Epithelial cell of proximal tubule (primary cell): ENCODE measurements at places on chromosomes 12 and 14.

DNA sequence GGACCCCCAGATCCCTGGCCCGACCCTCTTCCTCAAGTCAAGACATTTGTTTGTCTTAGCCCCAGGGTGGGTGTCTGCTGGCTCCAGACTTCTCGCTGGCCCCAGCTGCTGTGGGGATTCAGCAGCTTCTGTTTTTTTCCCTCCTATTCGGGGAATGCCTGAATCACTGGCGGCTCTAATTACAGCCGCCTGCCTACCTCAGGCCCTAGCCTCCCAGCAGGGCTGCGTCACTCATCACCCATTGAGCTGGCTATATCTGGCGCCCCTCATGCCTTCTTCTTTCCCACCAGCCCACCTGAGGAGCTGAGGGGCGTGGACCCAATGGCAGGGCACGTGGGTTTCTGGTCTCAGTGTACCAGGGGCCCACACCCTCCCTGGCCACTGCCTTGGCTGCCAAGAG, 10.1 kb downstream of the KRT80 start:
- no peak for DNase-seq

- DNase-seq, result no peak
Measured at GRCh38 chr12:15495746-15496145, 173.4 kb downstream of the PTPRO start.

DNA sequence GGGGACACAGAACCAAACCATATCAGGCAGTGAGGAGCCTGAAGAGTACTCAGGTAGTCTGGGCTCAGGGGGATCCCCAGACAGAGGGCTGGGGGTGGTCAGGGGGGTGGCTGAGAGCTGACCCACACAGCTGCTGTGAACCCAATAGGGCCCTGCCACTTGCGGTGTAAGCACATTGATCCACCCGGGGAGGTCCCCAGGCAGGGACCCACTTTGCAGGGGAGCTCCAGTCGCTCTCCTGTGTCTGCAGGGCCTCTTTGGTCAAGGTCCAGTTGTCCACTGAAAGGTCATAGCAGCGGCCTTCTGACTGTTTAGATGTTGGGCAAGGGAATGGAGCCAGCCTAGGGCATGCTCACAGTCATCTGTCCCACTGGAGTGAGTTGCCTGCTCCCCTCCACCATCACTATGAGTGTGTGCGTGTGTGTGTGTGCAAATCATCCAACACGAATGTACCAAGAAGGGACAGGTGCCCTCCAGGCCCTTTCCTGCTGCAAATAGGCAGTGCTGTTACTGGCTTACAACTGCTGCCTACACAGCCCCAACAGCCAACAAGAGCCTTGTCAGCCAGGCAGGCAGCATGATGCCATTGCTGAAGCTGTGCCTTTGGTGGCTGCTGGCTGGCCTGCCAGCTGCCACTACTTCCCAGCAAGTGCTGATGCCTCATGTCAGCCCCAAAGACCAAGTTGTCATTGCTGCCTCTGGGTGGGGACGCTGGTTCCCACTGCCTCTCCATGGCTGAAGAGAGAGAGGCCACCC, 71.3 kb downstream of the TSPAN11 start:
- no peak for DNase-seq

DNA sequence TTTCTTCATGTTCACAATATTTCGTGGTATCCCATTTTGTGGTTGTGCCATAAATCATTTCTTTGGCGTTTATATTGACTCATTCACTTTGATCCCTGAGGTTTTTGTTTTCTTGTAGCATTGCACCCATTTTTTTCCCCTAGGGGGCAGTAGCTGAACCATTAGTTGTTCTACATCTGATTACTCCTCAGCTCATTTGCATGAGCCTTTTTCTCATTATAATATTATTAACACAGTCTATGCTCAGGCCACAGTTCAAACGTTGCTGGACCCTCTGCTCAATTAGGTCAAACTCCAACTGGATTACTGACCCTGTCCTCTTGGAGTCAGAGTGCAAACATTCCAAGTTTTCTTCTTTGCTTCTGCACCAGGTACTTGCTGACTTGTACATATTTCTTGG, 475.4 kb upstream of the SEL1L start:
- DNase-seq, result no peak

GRCh38 chr12:79199166-79199565, 334.6 kb downstream of the SYT1 start:
- no peak for DNase-seq

- DNase-seq, result no peak
Measured at GRCh38 chr14:96725232-96725631, 72.0 kb upstream of the VRK1 start.

- no peak for DNase-seq
Measured at GRCh38 chr14:40347675-40348074, 915.4 kb upstream of the FBXO33 start.

DNA sequence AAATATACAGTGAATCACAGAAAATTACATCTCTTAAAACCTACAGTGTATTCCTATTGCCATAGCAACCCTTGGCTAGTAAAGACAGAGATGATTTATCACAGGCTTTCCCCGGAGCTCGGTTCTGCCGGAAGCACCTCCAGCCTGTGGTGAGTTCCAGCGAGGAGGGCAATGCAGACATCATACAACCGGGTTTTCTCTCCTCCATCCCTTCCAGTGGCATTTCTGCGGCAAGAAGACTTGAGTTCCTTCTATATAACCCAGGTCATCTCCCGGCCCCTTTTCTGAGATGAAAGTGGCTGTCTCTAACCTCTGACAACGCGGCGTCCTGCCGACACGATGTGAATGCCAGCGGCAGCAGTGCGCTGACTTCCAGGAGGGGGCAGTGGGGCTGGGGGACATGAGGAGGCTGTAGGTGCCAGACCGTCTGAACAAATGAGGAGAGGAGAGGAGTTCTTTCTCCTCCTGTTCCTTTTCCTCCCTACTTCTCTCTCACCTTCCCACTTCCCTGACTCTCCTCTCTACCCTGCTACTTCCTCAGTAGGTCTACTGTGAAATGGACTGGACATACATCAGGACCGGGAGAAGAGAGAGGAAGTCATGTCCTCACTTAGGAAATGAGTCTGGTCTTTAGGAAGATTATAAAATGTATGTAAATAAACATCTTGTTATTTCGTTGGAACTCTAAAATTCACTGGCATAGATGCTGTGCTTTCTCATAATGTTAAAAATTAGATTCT, 68.6 kb upstream of the MAX start:
- no peak for DNase-seq

DNA sequence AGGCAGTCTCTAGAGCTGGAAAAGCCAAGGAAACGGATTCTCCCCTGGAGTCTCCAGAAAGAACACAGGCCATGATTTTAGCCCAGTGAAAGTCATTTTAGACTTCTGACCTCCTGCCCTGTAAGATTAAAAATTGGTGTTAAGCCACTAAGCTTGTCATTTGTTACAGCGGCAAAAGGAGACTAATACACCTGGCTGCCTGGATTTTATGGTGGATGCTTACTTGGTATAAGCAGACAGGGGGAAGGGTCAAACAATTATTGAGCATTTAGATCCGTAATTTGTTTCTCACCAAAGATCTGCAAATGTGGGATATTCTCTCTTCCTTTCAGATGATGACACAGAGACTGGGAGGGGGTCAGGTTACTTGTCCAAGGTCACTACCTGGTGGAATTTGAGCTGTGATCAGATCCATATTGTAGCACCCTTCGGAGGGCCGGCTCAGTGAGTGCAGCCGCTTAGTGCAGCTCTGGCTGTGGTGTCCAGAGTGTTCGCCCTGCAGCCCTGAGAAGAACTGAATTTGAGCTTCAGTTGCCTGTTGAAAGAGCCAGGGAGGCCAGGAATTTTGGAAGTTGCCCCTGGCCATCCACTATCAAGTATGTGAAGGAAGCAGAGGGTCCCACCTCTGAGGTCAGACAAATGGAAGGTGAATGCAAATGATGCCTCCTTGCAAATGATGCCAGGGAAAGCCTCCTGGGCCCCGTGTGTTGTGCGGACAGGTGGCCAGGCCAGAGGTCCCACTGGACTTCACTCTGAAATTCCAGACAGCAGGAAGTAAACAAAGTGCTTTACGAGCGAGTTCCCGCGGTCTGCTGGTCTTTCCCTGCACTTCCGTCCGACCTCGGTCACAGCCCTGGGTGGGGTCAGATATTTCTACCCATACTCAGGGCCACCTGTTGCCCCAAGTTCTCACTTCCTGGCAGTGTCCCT, 15.1 kb downstream of the GLRX5 start:
- no peak for DNase-seq

- DNase-seq, result no peak
Measured at GRCh38 chr12:100141998-100142850, 450 bp downstream of the BLTP3B start.

GRCh38 chr12:121009741-121010140, 6.5 kb downstream of the C12orf43 start:
- peak; percentile 20 for DNase-seq

DNA sequence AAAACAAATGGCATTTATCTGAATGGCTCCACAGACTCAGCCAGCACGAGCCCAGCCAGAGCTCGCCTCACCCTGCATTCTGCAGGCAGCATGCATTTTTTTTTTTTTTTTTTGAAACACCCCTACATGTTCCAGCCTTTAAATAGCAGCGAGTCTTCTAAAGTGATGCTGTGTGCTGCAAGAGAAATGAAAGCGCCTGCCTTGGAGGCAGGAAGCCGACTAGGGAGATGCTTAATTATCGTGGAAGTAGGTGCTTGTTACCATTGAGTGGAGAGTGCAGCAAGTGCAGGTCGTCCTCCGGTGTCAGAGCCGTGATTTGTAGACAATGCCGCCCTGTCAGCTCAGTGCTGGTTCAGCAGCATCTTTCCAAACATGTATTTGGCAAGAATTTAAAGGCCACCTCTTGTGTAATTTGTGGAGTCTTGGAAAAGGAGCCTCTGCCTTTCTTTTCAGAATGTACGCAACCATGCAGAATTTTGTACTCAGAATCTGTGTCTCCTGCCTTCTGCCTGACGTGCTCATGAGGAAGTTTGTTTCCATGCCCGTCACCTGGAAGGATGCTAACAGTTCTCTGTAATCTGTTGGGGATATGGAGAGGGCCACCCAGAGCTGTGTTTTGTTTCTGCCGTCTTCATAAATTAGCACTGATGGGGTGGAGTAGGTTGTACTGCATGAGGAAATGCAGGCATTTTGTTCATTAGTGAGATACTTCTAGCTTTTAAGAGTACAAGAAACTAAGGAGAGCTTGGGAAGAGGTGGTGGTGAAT, 345.9 kb upstream of the RGS6 start:
- DNase-seq, result no peak

DNA sequence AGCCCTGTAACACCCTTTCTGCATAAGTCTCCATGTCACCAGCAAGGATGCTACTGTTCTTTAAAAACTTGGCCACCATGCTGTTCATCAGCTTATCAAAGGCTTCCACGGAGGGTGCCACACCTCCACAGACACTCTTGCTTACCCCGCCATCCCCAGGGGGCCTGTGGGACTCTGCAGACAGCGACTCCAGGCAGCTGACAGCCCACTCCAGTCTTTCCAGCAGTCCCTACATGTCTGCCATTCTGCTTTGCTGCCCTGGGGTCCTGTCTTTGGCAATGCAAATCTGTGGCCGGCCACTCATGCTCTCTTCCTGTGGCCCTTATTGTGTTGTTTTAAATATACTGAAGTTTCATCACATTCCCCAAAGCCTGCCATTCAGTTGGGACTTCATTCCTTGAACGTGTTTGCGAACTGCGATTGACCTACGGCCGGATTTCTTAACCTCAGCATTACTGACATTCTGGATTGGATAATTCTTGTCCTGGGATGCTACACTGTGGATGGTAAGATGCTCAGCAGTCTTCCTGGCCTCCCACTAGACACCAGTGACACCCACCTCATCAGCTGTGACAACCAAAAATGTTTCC, 125.6 kb downstream of the FOXN3 start:
- no peak for DNase-seq

DNA sequence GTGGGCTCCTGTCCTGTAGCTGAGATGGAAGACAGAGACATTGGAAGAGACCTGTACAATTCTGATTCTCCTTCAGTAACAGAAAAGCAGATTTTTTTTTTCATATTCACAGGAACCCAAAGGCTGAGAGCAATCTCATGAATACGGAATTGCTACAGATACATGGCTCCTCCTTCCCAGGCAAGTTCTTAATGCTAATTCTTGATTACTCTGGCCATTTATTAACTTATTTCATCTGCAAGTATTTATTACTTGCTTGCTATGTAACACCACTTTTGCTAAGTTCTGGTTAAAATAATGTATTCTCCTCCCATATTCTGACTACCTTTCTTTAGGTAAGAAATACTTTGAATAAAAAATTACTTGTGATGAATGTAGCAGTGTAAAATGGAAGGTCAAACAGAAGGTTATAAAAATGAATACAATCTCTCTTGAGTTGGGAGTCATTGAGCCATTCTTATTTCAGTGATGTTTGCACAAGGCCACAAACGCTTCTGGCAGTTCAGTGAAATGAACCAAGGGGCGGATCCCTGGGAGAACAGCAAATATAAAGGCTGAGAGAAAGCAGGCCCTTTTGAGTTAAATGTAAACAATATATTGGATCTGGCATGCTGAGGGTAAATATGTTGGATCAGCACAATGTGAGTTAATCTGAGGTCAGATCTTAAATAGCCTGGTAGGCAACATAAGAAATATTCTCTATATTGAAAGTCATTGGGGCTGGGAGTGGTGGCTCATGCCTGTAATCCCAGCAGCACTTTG, 37.6 kb downstream of the MUCL1 start:
- DNase-seq, result no peak

DNA sequence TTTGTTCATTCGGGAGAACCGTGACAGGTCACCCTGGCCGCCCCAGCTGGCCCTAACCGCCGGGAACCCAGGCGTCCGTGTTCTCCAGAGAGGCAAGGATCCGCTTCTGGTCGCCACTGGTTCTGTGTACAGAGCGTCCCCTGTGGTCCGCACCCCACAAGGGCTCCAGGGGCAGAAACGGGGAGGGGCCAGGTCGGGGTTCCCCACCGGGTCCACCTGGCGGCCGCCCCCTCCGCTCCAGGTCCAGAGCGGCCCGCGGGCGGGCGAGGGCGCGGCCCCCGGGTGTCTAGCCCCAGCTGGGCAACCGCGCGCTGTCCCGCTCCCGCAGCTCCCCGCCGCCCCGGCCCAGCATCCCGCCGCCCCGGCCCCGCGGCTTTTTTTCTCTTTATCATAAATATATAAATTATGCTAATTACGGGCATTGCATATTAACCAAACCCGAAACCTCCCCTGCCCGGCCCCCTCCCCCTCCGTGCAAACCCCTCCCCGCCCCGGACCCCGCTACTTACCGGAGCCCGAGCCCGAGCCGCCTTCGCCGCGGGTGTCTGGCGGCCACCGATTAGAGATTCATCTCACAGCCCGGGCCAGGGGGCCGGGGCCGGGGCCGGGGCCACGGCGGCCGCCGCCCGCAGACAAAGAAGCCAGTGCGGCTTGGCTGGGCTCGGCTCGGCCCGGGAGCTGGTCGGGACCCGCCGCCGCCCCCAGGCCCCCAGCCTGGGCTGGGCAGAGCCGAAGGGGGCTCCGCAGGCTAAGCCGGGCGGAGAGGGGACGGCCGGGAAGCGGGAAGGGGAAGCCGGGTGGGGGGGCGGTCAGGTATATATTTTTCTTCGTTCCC, 512 bp downstream of the POU6F1 start:
- DNase-seq, result no peak

- no peak for DNase-seq
Measured at GRCh38 chr14:69591317-69591716, 16.6 kb upstream of the CCDC177 start.

DNA sequence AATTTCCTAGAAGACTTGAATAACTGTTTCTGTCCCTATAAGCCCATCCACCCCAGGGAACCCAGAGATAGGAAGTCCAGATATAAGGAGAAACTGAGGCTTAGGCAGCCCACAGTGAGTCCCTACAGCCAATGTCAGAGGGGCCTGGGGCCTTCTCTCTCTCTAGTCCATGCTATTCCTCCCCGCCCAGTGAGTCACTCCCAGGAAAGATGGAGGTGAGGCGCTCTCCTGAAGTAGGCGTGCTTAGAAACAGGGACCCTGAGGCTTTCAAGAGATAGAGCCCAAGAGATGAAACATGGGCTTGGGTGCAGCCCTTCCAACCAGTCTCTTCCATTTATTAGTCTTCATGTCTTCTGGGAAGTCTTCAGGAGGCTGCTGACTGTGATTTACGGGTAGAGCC, 2.3 kb upstream of the SMUG1 start:
- no peak for DNase-seq
